Kidney epithelial cell (primary cell): ENCODE measurements at places on chromosomes 1 and 21. TPM values are rescaled to one million over a fixed set of nuclear protein-coding genes. Genes with fewer than 3 reads are reported as not detected.

BSND gene
- total RNA-seq = not detected in 2 replicates

DNA sequence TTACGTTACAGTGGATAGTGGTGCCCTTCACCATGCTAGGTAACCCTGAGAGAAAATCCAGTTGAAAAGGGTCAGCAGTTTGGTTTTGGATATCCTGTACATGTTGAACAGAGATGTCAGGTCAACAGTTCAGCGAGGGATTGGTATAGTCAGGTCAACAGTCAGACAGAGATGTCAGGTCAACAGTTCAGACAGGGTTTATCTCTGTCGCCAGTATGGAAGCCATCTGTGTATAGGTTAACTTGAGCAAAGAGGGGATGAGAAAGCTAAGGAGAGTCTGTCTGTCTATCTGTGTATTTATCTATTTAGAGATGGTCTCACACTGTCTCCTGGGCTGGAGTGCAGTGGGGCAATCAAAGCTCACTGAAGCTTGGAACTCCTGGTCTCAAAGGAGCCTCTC, 17.7 kb downstream of the DHDDS start:
- DNase-seq = no peak

EFHD2 gene
- 54.6 and 63.3 TPM in 2 replicates for total RNA-seq

FAM167B gene
- 2.7 TPM in 1 of 2 replicates, not detected in the other for total RNA-seq

- DNase-seq = no peak
Measured at GRCh38 chr1:50208756-50209155, 100.0 kb downstream of the ELAVL4 start.

DNA sequence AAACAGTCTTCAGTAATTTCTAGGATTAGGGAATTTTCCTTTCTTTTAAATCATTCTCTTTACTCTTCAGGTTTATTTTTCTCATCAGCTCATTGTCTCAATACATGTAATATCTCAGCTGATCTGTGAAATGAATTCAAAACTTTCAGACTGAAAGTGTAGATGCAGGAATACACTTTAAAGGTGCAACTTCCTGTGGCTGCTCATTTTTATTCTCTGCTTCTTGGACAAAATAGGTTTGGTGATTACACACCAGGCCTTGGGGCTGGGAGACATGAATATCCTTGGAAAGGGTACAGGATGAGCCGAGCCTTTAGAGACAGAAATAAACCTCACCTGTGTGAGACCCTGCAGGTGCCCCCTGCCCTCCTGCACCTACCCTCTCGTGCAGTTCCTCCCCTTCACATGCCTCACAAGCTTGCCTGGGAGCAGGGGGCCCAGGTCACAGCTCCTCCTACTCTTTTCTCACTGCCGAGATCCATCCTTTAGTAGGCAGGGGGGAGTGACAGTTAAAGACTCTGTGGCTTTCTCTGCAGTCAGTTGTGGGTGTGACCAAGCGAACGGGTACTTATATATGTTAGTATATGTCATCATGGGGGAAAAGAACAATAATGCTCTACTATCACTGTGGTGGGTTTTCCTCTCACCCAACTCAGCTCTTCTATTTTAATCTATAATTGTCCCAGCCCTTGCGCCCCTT, 23.6 kb downstream of the XCL2 start:
- DNase-seq = no peak

DNA sequence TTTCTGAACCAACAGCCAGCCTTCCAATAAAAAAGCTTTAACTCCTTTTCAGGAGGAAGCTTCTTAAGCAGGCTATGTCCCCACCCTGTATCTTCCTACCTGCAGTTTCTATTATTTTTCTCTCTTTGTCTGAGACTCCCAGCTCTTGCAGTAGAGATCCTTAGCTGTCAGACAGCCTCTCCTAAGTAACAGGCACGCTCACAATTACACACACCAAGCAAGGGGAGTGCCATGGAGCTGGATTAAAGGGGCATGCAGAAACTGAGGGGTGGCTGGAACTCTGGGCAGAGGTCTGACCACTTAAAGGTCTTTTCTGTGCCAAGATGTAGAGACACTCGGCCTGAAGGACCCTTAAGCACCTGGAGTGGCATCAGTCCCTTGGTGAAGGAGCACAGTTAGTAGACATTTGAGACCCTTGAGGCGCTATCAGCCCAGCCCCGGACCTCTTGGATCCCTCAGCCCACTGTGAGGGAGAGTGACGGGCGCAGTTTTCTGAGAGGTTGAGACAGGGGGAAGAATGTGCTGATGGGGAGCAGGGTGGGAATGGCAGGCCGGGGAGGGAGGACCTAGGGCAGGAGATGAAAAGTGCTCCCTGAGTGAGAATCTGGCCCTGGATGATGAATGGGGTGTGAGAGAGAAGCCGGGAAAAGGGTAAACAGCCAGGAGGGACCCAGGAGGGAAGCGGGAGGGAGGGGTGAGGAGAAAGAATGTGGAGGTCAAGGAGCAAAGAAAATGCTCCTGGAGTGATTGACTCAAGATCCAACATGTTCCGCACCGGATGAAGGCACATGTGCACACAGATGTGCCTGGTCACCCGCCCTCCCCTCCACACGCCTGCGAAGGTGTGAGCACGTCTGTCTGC, 13.3 kb downstream of the PLXNA2 start:
- no peak for DNase-seq

LRRC8C gene
- 2.3 and 2.7 TPM in 2 replicates for total RNA-seq

ENSA gene
- total RNA-seq = 80.9 and 178 TPM in 2 replicates

DNA sequence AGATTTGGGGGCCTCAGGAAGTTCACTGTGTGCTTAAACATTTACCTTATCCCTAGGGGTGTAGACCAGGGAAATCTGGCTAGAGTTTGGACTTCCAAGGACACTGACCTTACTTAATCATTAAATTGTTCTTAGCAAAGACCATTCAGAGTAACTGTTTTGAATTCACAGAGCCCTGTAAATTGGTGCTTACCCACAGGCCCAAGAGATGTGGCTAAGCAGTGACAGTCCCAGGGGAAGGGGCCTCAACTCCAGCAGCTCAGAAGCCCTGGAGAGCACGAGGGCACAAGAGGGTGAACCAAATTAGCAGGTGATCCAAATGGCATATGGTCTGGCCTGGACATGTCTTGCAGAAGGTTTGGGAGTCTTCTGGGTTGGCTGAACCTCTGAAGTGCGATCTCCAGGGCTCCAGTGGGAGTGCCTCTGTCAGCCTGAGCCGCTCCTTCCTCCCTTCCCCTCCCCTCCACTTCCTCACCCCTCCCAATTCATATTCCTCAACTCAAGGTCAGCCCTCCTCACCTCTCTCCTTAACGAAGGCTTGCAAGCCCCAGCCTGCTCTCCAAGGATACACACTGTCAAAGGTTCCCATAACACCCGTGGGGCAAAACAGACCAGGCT, 4.3 kb downstream of the PAQR7 start:
- no peak for DNase-seq

DNA sequence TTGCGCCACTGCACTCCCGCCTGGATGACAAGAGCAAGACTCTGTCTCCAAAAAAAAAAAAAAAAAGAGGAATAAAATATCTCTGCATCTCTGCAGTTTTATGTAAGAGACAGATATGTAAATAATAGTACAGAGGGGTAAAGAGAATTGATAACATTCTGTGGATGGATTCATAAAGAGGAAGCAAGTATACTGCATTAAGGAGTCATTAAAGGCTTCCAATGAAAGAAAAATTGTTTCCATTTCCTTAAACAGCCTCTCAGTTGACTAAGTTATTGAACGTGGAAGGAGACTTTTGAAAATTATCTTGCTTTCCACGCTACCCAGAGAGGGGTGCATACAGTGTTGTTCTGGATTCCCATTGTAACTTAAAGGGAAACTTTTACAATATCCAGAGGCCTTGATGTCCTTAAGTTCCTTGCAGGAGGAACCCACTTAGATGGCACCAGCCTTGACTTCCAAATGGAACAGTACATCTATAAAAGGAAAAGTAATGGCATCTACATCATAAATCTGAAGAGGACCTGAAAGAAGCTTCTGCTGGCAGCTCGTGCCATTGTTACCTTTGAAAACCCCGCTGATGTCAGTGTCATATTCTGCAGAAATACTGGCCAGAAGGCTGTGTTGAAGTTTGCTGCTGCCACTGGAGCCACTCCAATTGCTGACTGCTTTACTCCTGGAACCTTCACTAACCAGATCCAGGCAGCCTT, 13.8 kb downstream of the CEP350 start:
- no peak for DNase-seq

IL6R gene
- total RNA-seq = 9.6 and 11.7 TPM in 2 replicates

GRCh38 chr1:223843934-223844786, 1.6 kb downstream of the TP53BP2 start:
- DNase-seq = no peak

DNA sequence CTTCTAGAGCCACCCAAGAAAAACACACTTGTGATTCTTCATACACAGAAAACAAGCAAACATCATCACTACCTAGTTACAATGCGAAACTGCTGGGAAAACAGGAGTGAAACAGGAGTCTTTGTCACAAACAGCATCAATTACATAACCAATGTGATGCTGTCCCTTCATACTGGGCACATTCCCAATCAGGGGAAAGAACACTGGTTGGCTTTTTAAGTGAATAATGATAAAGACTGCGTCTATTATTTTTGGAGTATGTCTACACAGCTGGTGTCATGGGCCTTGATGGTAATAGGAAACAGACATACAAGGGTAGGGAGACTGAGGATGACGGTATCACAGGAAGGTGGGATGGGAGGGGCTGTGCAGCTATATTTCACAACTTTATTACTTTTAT, 43.3 kb downstream of the SIPA1L2 start:
- no peak for DNase-seq

AQP10 gene
- total RNA-seq = not detected in 2 replicates

- DNase-seq = no peak
Measured at GRCh38 chr1:144101397-144102045, 129.7 kb upstream of the FAM72C start.

ADGRL2 gene
- 25.1 and 25.4 TPM in 2 replicates for total RNA-seq

DNA sequence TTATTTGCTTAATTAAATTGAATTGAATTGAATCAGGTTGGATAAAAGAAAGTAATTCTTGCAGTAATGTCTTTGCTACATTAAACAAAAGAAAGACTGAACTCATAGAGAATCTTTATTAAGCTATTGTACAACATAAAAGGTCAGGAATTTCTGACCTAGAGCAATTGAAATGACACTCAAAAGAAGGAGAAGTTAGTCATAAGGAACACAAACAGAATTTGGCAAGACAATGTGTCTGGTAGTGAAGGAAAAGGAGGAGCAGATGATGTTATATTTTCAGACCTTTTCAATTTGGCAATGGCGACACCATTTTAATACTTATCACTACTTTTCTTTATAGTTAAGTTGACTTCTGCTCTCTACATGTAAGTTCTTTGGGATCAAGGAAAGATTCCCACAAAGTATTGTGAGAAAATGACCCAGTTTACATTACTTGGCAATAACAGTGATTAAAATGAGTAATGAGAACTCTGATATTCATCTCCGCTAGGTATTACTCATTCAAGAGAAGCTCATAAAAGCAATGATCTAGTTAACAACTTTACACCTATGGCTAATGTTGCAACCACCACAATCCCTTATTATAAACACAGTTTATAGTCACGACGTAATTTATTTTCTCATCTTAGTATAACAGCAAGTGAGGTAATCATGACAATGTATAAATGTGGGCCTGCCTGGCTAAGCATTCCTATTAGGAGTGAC, 14.7 kb upstream of the KRTAP21-1 start:
- no peak for DNase-seq

DNA sequence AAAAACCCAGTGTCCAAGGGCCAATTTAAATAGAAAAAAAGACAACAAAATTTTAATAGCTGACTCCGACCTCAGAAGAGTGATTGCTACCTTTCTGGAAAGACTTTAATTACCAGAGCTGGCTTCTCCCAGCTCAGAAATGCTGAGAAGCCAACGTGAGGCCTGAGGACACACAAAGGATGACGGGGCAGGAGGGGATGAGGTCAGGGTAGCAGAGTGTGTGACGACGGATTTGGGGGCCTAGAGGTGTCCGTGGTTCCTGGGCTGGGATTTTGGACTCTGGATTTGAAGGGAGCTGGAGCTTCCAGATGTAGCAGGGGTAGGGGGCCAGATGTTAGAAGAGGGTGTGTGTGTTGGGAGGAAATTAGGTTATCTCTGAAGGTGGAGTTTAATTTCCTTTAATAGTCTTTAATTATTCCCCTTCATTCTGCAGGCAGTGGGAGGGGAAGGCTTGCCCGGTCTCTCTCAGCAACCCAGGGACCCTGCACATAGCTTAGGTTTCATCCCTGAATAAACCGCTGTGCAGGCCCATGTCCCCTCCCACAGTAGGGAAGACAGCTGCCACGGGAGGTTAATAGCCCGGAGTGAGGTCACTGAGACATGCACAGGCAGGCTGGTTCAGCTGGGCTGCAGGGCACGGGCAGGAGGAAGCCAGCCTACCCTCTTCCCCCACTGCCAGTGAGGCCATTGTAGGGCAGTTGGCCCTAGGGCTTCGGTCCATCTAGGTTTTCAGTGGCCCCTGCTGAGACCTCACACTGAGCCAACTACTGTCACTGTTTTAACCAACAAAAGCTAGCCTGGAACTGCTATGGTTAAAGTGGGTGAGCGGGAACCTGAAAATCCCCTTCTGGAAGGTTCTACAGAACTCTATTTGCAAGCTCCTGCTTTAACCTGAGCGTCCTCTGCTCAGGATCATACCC, 3.8 kb upstream of the PADI3 start:
- DNase-seq = peak; percentile 16

FAM43B gene
- total RNA-seq = 0.13 and 0.34 TPM in 2 replicates

DNA sequence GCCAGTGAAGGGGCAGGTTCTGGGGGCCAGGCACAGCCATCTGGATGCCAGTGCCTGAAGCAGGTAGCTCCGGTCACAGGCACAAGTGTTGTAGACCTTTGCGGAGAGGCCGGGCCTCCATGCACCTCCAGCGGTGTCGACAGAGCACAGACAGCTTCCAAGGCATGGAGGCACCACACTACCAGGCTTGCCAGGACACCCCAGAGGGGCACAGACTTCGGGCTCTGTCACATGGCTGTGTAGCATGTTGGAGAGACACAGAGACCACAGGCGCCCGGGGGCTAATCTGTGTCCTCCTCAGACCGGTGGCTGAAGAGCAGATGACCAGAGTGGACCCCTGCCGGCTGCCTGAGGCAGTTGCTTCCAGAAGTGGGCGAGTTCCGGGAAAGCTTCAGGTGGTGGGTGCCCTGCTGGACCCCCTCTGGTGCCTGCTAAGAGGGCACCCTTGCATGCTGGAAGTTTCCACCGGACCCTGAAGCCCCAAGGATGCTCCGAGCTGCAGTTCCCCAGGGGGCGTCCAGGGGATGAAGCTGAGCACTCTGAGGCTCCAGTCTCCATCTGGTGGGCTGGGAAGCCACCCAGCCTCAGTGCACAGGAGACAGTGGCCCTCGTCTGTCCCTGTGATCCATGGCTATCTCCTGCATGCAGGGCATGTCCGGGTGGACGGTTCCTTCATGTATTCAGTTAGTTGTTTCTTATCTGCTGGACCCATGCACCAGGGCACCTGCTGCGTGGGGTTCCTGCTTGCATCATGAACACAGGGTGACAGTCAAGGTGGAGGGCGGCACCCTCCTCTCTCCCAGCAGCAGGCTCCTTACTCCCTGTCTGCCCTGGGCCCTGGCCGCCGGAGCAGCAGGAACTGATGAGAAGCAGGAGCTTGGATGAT, 82.4 kb downstream of the OBSCN start:
- no peak for DNase-seq

AMY1B gene
- total RNA-seq = not detected in 2 replicates
